ENCODE measurements at places on chromosomes 16 and 17. TPM values are rescaled to one million over a fixed set of nuclear protein-coding genes. Genes with fewer than 3 reads are reported as not detected.

DNA sequence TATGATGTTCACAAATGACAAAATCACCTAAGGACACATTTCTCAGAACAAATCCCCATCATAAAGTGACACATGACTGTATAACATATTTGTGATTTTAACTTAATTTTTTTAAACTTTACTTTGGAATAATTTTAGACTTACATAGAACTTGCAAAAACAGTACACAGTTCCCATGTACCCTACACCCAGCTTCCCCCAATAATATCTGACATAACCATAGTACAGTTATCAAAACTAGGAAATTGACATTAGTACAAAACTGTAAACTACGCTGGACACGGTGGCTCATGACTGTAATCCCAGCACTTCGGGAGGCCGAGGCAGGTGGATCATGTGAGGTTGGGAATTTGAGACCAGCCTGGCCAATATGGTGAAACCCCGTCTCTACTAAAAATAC, 24.8 kb downstream of the CDC27 start:
- DNase-seq, result no peak

DNA sequence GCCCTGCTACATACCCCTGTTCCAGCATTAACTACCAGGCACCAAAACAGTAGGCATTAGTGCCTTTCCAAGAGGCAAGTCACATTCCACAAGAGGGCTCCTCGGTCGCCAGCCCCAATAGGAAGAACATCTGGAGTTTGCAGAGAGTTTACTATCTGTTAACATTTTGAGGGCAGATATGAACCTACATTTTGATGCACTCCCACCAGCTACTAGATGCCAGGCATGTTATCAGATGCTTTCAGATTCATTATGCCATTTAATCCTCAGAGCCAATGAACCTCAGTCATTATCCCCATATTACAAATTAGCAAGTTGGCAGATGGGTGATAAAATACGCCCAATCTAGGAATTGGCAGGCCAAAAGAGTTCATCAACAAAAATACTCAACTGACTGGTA, 4.2 kb upstream of the CMTM2 start:
- no peak for DNase-seq

DNA sequence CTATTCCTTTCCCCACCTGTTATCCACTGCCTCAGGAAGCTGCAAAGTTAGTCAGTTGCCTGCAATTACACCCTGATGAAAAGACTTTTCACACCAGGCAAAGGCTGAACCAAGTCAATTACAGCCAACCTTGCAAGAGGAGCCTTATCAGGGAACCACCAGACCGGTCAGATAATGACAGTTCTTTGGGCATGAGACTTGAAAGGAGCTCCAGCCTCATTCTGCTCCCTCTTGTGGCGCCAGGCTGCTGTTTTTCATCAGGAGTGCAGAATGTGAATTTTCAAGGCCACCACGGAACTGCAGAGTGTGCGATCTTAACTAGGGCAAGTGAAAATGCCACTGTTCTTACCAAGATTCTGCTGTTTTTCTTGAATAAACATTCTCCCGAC, 22.5 kb downstream of the DNAI2 start:
- no peak for DNase-seq

GRCh38 chr17:44745301-44745700, 13.5 kb upstream of the ADAM11 start:
- no peak for DNase-seq

- DNase-seq, result no peak
Observed at GRCh38 chr16:17251496-17251895, 219.3 kb downstream of the XYLT1 start.

GRCh38 chr17:75487351-75488070, 27.8 kb downstream of the CASKIN2 start:
- no peak for DNase-seq

- no peak for DNase-seq
Observed at GRCh38 chr16:17356243-17356933, 114.4 kb downstream of the XYLT1 start.

- DNase-seq, result no peak
Observed at GRCh38 chr17:16428098-16428882, 12.9 kb downstream of the TRPV2 start.

GRCh38 chr17:82274134-82275020, 877 bp upstream of the CSNK1D start:
- DNase-seq, result no peak

DNA sequence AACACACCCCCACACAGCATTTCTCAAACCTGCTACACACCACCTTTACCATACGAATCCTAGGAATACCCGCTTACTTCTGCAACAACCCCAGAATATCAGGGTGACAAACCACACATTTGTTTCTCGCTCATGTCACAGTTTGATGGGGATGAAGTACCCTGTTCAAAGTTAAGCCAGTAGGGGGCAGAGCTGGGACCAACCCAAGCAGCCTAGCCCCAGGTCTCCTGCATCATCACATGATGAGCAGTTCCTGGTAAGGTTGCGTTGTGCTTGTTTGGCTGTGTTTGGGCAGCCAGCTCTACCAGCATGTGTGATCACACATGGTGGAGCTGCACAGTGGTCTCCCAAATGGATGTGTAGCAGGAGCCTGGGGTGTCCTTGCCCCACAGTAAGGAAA, 103.6 kb upstream of the C16orf82 start:
- DNase-seq, result no peak

DNA sequence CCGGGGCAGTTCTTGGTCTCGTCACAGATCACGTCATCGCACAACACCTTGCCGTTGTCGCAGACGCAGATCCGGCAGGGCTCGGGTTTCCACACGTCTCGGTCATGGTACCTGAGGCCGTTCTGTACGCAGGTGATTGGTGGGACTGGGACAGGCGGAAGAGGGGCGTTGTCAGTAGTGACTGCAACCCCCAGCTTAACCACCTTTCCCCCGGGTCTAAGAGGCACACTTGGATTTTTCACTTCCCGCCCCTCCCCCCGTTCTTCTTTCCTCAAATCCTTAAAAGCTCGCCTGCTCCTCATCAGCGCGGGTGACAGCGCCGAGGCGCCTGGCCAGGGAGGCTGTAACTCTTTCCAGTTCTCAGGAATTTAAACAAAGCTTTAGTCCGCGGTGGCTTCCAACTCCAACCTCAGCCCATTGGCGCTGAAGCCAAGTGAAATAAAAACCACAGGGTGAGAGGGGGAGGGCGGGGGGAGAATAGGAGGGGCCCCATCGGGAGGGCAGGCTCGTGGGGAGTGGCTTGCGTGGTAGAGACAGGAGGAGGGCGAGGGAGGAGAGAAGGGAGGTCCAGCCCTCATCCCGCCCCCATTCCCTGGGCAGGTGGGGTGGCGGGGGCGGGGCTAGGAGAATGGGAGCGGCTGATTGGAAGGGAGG, 1.5 kb downstream of the COL1A1 start:
- peak; percentile 97 for DNase-seq

GRCh38 chr16:49484451-49484849, 110.8 kb downstream of the C16orf78 start:
- peak; percentile 40 for DNase-seq

DNA sequence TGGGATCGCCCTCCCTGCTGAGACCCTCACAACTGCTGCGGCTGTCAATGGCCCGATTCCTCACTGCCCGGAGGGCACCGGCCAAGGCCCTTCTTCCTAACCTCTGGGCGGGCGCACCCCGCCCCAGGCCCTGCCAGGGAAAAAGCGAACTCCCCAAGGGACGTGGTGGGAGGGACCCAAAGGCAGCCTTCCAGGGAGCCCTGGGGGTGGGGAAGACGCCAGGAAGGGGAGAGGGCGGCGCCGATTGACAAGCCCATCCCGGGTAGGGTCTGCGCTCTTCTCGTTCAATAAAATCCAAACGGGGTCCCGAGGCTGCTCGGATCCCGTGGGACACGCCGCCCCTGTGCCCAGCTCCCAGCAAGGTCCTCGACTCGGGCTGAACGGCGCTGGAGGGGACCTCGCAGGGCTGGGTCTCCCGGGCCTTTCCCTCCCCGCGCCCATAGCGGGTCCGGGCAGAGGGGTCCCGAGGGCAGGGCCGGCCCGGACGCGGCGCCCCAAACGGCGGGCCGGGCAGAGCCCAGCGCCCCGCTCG, 416 bp downstream of the KIFC3 start:
- DNase-seq, result no peak

DNA sequence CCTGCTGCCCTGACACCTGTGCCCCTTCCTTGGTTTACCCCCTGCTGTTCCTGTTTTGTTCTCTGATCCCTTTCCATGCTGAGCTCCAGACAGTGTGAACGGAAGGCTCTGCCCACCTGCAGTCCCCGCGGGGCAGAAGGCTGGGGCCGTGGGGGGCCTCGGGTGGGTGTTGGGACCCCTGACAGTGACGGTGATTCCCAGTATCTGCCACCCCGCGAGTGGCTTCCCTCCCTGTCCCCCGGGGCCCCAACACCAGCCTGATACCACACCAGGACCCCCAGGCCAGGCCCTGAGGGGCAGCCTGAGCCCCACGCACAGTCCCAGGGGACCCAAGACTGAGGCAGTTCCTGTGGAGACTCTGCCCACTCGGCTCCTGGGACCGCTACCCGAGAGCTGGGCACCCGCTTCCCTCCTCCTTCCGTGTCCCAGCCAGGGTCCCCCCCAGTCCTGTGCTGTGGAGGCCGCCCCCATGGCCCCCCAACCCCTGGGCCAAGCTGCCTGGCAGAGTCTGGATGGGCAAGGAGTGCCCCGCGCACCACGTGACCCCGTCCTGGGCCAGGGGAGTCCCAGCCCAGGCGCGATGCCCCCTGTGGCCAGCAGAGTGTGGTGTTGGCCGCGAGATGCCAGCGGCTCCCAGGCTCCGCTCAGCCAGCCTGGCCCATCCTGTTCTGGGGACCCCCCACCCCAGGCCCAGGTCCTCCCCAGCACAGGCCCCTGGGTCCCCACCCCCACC, 10.0 kb upstream of the C1QTNF8 start:
- DNase-seq, result peak; percentile 55

- DNase-seq, result no peak
Observed at GRCh38 chr17:7806587-7806986, 27.4 kb upstream of the KDM6B start.

DNA sequence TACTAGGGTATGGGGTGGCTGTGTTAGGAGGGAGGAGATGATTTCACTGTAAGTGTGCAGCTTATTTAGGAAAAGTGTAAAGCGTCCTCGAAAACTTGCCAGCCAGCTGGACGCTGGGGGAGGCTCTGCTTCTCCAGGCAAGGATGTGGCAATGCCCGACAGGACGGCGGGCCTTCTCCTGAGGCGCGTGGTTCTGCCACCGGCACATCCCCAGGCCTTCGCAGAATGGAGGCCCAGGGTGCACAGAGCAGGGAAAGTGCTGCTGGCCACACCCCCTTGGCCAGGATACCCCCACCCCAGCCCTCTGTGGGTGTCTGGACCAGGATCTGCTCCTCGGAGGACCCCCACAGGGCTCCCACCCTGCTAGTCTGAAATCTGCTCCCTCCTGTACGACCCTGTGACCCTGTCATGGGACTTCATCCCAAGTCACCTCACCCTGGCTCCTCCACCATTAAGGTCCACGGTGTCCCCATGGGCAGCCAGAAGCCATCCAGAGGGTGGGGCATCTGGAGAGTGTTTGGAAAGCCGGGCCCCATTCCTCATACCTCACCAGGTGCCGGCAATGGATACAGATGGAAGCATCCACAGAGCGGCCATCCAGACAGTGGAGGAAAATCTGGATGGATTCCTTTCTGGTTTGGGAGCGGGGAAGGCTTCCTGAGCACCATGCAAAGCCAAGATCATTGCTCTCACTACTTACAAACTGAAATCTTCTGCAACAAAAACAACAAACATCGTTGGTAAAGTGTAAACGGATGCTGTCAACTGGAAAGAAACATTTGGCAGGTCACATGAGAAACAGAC, 9.2 kb upstream of the SRRM2 start:
- no peak for DNase-seq

GRCh38 chr17:77526728-77527350, 386.1 kb downstream of the SEC14L1 start:
- no peak for DNase-seq

GRCh38 chr17:78101112-78101511, 27.4 kb downstream of the TMC6 start:
- DNase-seq, result no peak

DNA sequence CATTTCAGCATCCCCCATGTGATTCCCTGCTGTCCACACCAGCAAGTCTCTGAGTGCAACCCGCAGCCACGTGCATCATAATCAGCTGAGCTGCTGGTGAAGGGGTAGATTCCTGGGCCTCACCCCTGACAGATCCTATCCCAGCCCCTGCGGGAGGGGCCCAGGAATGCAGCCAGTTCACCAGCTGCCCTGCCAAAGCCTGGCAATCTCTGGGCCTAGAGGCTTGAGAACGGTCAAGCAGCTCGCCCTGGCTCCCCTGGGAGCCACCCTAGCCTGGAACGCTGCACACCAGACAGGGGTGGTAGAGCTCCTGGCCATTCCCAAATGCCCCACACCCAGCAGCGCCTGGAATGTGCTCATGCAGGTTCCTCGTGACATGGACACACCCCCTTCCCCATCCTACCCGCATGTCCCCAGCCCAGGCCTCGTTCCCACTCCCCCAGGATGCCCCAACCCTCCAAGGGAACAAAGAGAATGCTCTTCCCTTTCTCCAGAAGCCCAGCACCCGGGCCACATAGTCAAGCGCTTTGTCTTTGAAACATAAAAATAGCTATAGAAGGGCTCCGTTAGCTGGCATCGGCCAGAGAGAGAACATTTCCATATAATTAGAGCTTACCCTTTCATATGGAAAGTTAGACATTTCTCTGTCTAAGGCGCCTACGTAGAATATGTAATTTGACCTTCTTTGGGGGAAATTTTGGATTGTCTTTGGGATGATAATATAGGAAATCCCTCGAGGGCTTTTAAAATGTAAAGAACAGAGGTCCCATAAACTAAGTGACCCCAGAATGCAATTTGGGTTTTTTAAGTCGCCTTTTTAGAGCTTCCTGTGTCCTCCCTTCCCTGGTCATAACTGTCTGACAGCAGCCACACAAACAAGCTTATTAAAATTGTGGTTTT, 3.4 kb downstream of the CEP295NL start:
- no peak for DNase-seq

DNA sequence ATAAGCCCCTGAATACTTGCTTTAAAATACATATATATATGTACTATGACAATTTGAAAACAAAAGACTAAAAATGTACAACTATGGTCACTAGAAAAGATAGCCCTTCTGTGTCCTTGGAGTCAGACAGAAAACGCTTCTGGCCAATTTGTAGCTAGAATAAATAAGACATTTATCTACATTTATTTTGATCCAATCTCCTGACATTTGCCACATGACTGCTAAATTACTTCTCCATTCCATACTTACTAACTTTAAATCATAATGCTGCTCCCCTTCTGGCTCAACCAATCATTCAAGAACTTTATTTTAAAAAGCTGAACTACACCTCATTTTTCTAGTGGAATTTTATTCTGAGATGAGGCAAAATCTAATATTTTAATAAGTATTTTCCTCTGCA, 65.8 kb downstream of the CYTH1 start:
- DNase-seq, result no peak

Gene KRT32
- polyA plus RNA-seq, result not detected

Gene CCL15
- polyA plus RNA-seq, result 0.11 TPM

Gene CLEC3A
- polyA plus RNA-seq, result not detected

Gene MYLK3
- polyA plus RNA-seq, result 0.46 TPM

Gene IRX6
- polyA plus RNA-seq, result 14.4 TPM

Gene NKIRAS2
- 37.6 TPM for polyA plus RNA-seq

Gene PRSS22
- polyA plus RNA-seq, result 18.0 TPM

Gene STH
- polyA plus RNA-seq, result not detected

Gene TMEM114
- not detected for polyA plus RNA-seq

Gene ADAD2
- polyA plus RNA-seq, result 1.1 TPM

Gene ATAD5
- polyA plus RNA-seq, result 12.4 TPM

Gene MPP2
- polyA plus RNA-seq, result 5.1 TPM

Gene DYNLRB2
- 5.2 TPM for polyA plus RNA-seq

Gene NACA2
- polyA plus RNA-seq, result 2.1 TPM

Measured in right lung (tissue), 10 donors.